ENCODE measurements at places on chromosomes 12 and 14.

GRCh38 chr12:109387425-109388166, 39.9 kb downstream of the MYO1H start:
- no peak for DNase-seq

DNA sequence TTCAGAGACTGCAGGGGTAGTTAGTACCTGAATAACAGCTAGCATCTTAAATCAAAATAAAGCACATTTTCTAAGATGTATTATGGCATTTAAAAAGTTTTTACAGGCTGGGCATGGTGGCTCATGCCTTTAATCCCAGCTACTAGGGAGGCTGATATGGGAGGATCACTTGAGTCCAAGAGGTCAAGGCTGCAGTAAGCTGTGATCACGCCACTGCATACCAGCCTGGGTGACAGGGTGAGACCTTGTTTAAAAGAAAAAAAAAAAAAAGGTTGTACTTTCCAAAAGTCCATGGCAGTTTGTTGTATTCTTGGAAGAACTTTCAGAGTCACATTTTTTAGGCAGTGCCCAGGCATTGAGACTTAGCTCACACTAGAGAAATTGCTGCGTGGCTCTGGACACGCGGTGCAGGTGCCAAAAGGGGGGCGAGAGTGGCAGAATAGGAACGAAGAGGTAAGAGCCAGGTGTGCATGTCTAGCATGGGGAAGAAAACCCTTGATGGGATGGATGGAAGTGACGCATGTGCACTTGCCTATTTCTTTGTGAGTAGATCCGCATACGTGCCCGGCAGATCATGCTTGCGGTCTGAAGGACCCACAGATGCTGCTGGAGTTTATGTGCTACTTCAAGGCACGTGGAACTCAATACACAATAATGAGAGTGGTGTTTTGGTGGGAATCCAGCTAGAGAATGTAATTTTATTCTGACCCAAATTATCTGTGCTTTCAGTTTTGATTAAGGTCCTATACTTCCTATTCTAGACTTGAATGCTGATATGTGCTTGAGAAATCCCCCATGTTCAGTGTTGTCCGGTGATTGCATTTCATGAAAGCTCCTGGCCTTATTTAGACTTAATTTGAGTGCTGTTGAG, 11.9 kb downstream of the ANKRD13A start:
- DNase-seq: no peak

DNA sequence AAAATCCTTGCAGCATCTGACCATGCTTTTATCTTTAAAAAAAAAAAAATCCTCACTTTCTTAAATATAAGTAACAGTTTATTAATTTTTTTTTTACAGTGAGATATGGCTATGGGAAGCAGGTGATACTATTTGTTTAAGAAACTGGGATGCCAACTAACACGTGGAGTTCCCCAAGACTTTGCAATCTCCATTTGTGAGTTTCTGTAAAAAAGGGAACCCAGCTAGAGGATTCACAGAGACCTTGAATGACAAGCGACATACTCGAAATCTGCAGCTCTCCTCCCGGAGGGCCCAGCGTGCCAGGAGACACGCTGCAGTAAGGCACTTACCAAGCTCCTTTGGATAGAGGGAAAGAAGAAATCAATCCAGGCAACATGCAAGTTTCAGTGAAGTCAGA, 30.1 kb downstream of the SLC15A4 start:
- DNase-seq: no peak

- DNase-seq: no peak
These were observed 455.0 kb downstream of the PCNX1 start for GRCh38 chr14:71362282-71362681.

DNA sequence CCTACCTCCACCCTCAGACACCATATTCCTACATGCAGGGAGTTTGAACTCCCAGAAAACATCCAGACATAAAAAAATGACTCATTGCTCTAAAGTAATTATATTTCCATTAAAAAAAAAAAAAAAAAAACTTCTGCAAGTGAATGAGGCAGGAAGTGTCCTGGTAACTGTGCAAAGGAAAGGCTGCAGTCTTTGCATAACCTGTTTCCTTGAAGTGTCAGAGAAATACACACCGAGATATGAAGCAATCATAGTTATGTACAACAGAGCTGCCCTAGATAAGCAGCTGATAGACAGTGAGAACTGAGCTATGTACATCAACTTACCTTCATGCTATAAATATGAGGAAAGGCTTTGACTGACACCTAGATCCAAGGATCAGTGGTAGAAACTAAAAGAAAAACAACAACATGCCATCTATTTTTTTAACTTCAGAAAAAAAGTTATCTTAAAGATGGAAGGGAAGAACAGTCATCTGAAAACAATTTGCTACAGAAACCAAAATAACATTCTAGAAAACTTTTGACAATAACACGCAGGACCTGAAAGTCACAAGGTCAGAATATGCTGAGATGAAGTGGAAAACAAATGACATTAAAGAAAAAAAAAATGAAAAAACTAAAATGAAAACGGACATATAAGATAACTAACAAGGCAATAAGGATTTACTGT, 263.2 kb downstream of the SEC23A start:
- DNase-seq: peak; percentile 20

GRCh38 chr12:79233341-79233781, 368.8 kb downstream of the SYT1 start:
- DNase-seq: no peak

DNA sequence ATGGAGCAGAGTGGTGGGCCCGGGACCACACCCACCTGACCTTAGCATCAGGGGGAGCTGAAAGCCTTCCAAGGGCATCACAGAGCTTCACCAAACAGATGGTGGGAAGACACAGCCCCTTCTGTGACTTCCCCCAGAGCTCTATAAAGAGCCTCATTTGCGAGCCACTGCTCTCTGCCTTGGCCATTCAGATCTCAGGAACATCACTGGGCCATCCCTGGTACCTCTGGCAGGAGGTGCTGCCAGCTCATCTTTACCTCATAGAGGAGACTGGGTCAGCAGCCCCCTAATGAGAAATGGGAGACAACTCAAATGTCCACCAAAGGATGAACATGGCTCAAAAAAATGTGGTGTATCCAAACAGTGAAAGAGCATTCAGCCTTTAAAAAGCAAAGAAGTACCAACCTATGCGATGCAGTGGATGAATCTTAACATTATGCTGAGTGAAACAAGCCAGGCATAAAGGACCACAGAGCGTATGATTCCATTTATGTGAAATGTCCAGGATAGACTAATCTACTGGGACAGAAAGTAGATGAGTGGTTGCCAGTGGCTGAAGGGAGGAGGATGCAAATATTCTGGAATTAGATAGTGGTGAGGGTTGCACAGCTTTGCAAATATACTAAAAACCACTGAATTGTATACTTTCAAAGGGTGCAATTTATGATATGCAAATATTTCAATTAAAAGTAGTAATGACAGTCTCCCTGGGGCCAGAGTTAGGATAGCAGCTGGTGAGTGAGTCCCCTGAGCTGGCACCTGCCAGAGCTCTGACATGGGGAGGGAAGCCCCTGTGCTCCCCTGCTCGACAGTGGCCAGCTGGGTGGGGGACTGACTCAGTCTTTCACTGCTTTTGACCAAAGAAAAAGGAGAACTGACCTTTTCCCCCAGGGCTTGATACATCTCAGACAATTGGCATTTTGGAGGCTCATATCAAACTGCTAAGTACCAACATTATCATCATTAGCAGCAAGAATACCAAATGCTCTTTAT, 116.6 kb downstream of the GCH1 start:
- DNase-seq: no peak

DNA sequence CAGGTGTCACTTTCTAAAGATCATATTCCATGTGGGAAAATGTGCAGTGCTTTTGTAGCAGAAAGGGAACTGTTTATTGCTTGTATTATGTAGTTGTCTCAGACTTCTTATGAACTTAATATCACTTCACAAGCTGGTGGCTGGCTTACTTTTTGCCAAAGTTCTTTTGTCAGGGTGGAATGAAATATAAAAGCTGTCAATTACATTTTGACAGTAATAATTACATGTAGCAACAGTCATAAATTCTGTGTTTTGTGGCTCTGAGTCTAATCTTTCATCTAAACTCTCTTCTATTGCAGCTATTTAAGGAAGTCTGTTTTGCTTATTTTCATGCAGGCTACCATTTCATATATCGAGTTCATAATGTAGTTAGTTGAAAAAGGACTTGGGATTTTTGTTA, 106.6 kb downstream of the OTOGL start:
- DNase-seq: no peak

GRCh38 chr14:90828642-90829487, 12.6 kb upstream of the TTC7B start:
- no peak for DNase-seq

- DNase-seq: no peak
These were observed 3.6 kb upstream of the RAD51AP1 start for GRCh38 chr12:4535092-4535491.

- no peak for DNase-seq
These were observed 16.6 kb upstream of the IFI27L2 start for GRCh38 chr14:94145902-94146527.

GRCh38 chr14:21093018-21093417, 5.4 kb downstream of the ZNF219 start:
- no peak for DNase-seq

GRCh38 chr12:108567406-108568337, 5.3 kb downstream of the ISCU start:
- DNase-seq: no peak

DNA sequence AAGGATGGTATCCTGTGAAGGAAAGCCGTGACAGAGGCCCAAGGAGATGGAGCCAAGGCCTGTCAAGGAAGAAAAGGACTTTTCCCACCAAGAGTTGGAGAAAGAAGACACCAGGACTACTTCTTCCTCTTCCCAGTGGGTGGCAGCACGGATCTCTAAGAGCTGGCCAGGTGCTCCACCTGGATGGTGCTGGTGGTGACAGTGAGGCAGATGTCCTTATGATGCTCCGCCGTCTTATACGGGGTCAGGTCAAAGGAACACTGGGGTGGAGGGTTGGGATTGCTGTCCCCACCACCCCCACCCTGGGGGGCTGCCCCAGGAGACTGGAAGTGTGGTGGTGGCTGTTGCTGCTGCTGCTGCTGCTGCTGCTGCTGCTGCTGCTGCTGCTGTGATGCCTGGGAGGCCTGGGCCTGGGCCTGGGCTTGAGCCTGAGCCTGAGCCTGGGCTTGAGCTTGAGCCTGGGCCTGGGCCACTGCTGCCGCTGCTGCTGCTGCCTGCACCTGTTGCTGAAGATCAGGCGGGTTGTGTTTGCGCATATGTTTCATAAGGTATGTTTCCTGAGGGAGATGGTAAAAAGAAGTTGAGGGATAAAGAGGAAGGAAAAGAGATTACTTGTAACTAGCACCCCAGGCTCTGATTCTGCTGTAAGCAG, 4.8 kb upstream of the ING4 start:
- no peak for DNase-seq

- DNase-seq: no peak
These were observed at the start of gene NPAS3 for GRCh38 chr14:32938719-32939253. TSS of gene NPAS3 (plus strand) at chr14:32938879.

DNA sequence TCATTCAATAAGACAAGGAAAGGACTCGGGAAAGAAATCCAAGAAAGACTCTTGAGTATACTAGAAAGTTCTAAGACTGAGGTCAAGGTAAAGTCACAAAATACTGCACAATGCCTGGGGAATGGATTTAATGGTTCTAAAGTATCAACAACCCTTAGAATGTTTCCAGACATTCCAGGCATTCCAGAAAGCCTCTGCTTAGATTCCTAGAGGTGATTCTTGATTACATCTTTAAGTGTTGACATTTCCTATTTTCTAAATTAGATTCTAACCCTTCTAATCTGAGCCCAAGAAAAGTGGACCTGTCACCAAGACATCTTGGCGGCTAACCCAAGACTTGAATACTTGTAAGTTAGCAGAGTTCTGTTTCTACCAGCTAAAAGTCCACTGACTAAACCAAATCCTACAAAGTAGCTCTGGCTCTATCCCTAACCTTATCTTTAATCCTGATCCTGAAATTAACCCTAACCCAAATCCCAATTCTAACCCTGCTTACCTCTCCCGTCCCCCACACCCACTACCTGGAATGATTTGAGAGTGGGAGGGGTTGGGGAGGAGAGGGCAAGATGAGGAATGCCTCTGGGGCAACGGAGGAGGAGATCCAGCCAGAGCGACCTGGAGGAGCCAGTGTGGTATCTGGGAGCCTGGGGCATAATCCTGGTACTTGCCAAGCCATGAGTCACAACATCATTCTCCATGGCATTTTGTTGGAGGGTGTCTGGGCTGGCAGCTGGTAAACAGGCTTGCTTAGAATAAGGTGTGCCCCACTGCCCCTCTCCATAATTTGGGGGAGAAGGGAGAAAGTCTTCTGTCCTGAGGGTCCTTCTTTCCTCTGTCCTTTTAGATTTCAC, 93.4 kb upstream of the HOXC13 start:
- peak; percentile 73 for DNase-seq

DNA sequence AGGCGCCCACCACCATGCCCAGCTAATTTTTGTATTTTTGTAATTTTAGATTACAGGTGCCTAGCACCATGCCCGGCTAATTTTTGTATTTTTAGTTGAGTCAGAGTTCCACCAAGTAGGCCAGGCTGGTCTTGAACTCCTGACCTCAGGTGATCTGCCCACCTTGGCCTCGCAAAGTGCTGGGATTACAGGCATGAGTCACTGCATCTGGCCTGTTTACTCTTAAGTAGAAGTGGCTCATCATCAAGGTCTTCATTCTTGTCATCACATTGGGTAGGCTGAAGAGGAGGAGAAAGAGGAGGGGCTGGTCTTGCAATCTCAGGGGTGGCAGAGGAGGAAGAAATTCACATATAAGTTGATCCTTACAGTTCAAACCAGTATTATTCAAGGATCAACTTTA, 152.4 kb upstream of the ATP2B1 start:
- no peak for DNase-seq
